ENCODE measurements at places on chromosomes 1 and 21.
A peak's percentile ranks its signal among the peaks of the same experiment; 100 is the strongest.

- no peak for DNase-seq
Observed at GRCh38 chr1:215606564-215607168, 39.6 kb downstream of the KCTD3 start.

GRCh38 chr1:118254001-118254400 lies 69.0 kb upstream of the SPAG17 start:
- DNase-seq = no peak

DNA sequence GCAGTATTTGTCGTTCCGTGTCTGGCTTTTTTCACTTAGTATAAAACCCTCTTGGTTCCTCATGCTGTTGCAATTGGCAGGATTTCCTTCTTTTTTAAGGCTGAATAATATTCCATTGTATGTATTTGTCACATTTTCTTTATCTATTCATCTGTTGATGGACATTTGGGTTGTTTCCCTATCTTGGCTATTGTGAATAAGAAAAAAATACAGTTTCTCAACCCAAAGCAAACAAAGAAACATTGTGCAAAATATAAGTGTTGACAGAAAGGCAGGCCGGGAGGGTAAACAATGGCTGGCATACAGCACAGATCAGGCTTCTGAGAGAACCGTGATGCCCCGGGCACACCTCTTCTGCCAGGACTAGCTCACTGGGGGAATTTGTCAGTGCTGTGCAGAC lies 26.9 kb downstream of the NENF start:
- no peak for DNase-seq

GRCh38 chr1:228469413-228470162 lies 17.6 kb upstream of the RNF187 start:
- DNase-seq = no peak

- DNase-seq = peak; percentile 15
Observed at GRCh38 chr1:7401814-7402547, 369.1 kb upstream of the VAMP3 start.

- no peak for DNase-seq
Observed at GRCh38 chr1:75124510-75124909, 9.7 kb upstream of the LHX8 start.

DNA sequence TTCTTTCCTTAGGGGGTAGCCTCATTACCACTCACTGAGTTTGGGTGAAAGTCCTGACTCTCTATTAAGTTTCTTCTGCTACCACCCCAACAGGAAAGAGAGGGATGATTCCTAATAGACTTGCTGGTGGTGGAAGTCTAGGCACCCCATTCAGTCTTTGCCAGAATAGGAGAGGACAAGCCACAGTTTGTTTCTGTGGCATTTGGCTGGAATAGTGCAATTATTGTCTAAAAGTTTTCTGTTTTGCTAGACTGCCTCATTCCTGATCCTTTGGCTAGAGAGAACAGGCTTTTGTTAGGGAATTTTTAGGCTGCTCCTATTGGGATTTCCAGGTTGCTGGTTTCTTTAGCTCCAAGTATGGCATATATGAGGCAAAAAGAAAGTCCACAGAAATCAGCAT lies 9.9 kb upstream of the HJV start:
- no peak for DNase-seq

DNA sequence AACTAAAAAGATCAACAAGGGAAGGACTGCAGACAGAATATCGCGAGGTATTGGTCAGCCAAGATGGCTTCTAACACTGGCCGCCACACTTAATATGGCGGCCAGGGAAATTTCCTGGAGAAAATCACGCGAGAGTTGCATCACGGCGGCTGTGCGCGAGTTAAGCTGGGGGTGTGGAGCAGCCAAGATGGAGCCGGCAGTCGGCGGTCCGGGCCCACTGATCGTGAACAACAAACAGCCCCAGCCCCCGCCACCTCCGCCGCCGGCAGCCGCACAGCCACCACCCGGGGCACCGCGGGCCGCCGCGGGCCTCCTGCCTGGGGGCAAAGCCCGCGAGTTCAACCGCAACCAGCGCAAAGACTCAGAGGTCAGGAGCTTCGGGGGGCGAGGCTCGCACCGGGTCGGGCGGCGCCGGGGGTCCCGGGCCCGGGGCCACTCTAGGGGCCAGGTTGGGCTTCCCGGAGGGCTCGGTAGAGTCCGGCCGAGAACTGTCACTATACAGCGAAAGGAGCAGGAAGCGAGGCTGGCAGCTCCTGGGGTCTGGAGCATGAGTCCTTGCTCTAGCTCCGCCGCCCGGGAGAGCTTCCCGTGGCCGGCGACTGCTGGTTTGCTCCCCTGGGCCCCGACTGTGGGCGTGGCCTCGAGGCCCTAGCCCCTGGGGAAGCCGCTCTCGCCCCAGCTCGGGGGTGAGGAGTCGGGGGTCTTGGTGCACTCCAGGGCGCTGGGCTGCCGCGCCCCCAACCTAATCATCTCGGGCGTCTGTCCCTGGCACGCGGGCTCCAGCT lies at the start of gene STRIP1:
TSS of gene STRIP1 (plus strand) at position 174 of the 785 bp plus-strand sequence. CDS start at position 188, 14 bp downstream.
- DNase-seq = peak; percentile 96

GRCh38 chr1:205942631-205943159 lies 561 bp downstream of the SLC26A9 start:
- DNase-seq = no peak

GRCh38 chr1:170068923-170069322 lies 5.6 kb downstream of the KIFAP3 start:
- no peak for DNase-seq

DNA sequence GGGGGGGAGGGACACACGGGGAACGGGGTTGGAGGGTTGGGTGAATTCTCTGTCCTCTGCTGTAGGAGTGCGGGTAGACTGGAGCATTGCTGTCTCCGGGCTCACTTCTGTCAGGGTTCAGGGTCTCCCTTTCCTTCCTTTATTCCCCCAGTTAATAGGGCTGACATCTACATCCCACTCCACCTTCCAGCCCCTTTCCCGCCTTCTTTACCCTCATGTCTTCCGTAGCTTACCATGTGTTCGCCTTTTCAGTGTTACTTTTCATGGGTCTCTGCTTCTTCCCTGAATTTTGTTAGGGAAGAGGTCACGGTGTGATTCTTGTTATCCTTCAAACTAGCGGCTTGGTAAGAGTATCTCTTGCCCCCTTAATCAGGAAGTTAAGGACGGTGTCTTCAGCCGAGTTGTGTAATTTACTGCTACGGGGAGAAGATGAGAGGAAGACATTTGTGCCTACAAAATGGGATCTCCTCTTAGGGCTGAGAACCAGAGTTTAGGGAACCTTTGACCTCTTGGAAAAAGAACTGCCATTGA lies 917 bp downstream of the RAP1A start:
- no peak for DNase-seq

- DNase-seq = no peak
Observed at GRCh38 chr1:67584938-67585337, 100.1 kb upstream of the GADD45A start.

GRCh38 chr1:182766050-182766449 lies 23.5 kb upstream of the NPL start:
- no peak for DNase-seq

- peak; percentile 93 for DNase-seq
Observed at GRCh38 chr1:36400825-36401601, 3.3 kb upstream of the LSM10 start.

DNA sequence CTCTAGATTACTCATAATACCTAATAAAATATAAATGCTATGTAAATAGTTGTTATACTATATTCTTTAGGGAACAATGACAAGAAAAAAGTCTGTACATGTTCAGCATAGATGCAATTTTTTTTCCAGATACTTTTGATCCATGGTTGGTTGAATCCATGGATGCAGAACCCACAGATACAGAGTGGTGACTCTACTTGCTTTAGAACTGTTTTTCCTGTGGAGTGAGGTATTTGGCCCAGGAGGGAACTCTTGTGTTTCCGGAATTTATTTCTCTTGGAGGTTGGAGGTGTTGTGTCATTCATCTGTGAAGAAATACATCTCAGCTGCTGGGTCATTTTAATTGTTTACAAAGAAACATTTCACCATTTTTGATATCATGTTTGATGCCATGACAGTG lies 28.7 kb downstream of the TMEM200B start:
- no peak for DNase-seq

GRCh38 chr21:46570119-46570518 lies 34.8 kb downstream of the S100B start:
- no peak for DNase-seq

DNA sequence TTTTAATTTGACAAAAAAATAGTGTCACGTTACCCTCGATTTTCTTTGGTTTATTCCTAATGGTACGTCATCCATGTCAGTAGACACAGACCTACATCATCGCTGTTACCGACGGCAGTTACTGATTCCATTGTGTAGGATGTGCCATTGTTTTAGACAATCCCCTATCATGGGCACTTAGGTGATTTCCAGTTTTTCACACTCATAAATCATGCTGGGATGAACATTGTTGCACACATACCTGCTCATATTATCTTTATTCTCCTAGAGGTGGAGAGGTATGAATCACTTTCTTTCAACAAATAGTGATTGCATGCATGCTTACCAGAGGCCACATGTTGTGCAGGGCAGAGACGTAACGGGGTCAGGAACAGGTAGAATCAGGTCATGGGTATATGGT lies 79.7 kb upstream of the EFHD2 start:
- no peak for DNase-seq

- no peak for DNase-seq
Observed at GRCh38 chr1:26075421-26076144, 8.2 kb upstream of the TRIM63 start.

- no peak for DNase-seq
Observed at GRCh38 chr1:33972676-33973395, 109.0 kb downstream of the HMGB4 start.

- no peak for DNase-seq
Observed at GRCh38 chr1:12501661-12502060, 116.3 kb downstream of the DHRS3 start.

Measured in suprapubic skin (tissue), 4 donors.